HT-29 (cell line): ENCODE measurements at places on chromosomes 7 and 10.
A peak's percentile ranks its signal among the peaks of the same experiment; 100 is the strongest.

- DNase-seq: no peak
These were observed 29.2 kb downstream of the SORBS1 start for GRCh38 chr10:95531994-95532399.

DNA sequence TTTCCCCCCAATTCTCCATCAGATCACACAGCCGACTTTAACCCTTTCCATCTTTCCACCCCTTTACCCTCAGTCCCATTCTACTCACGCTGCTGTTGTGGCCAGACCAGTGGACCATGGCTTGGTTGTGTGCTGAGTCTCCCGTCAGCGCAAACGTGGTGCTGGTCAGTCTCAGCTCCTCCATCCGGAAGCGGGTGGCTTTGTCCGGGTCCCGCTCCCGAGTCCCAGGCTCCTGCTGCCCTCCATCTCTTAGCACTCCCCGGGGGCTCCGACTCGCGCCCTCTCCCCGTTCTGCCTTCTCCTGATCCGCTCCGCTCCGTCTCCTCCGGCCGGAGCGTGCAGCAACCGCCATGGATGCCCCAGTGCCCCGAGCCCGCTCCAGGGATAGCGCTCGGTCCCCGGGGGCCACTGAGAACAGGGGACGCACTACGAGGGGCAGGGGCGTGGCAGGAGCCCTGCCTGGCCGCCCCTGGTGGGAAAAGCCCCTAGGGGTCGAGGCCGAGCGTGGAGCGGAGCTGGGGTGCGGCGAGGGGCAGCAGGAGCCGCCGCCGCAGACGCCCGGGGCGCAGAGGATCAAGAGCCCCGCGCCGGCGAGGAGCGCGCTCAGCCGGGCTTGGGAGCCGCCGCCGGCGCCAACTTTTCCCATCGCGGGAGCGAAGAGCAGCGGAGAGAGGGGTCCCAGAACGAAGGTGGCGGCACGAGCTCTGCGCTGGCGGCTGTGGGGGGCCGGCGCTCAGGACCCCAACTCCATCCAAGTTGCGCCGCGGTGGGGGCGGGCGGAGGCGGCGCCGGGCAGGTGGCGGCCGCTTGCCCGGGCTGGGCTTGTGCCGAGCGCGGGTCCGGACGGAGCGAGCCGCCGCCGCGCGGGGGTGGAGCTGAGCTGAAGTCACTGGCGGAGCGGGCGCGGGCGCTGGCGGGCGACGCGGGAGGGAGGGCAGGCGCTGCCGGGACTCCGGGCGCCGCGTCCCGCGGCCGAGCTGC, at the start of gene SORCS1:
Gene SORCS1 (minus strand): TSS at position 826 of the 981 bp plus-strand sequence.
- no peak for DNase-seq

DNA sequence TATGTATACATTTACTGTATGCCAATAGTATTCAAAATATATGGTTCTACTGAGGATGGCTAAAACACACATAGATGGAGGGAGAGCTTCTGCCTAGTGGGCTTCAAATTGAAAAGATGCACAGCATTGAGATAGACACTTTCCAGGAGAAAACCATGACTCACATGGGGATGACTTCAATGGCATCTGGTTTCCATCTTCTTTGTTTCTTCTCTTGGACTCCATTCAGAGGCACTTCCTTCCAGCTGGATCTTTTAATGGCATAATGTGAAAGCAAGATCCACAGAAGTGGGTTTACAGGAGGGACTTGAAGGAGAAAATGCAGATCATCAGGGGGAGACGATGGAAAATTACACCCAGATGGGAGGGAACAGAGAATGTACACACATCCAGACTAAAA, 84.9 kb downstream of the ZNF365 start:
- DNase-seq: no peak

GRCh38 chr10:30534465-30535144, 94.9 kb downstream of the LYZL2 start:
- DNase-seq: peak; percentile 80
